NCI-H2107 (cell line): ENCODE measurements at places on chromosomes 2 and 18.

DNA sequence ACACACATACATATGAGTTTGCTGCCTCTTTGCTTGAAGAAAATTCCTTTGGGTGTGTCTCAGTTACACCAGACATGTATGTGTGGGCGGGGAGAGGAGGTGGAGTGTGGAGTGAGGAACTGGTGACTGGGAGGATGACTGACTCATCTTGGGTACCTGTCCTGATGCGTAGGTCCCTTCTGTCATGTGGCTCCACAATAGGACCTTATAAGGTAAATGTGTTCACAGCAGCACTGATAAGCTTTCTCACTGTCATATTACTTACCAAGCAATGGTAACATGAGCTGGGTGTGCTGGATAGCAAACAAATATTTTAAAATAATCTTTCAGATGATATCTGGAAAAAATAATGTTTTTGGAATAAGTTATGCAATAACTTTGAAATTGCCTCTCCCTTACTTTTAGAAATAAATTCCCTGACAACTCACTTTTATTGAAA lies 45.1 kb downstream of the SLC9A2 start:
- no peak for DNase-seq

DNA sequence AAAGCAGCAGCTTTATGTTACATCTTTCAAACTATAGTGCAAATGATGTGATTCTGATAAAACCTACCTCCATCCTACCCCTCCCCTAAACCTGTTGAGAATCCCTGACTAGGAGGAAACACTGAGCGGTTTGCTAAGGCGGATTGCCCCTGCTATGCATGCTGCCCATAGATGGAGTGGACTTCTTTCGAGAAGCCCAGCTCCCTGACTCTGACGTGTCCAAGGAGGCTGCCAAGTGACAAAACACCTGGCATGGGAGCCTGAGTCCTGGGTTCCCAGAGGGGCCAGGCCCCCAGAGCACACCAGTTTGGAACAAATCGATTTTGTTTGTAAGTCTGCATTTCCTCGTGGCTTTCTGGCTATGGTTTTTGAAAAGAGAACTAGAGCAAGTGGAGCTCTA lies 1.4 kb upstream of the UXS1 start:
- DNase-seq, result no peak

DNA sequence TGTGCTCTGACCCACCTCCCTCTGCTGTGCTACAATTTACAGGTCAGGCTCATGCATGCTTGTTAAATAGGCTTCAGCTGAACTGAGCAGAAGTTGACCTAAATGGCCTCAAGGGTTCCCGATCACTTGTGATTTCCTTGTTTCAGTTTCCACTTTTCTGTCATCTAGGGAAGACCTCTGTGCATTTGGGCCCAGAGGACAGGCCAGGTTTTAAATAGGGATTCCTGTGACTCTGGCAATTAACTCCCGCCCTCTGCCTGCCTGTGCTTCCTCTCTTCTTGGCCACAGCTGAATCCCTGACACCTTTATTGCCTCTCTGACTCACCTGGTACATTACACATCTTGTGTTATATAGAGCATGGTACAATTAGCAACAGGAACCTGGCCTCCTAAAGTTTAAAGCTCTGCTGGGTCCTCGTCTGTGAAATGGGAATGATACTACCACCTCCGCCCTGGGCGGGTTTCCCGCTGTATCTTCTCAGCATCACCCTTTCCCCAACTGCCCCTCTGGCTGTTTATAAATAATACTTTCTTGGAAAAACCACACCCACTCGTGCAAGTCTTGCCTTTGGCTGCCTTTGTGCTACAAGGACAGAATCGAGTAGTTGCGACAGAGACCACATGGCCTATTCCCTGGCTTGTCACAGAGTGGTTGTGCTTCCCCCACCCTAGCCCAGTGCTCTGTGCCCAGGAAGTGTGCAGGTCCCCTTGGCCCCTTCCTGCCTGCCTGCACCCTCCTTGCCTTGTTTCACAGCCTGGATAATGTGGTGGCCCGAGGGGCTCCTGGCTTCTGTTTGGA lies 7.9 kb downstream of the CABLES1 start:
- DNase-seq, result no peak

- no peak for DNase-seq
Measured at GRCh38 chr18:59059140-59059539, 80.5 kb upstream of the SEC11C start.

GRCh38 chr18:59769129-59769865 lies 72.1 kb upstream of the CCBE1 start:
- no peak for DNase-seq

- DNase-seq, result no peak
Measured at GRCh38 chr2:101446869-101447268, 28.0 kb downstream of the RFX8 start.
